ENCODE measurements at places on chromosomes 4 and X.

GRCh38 chr4:58606303-58606702 lies 1496.1 kb upstream of the IGFBP7 start:
- no peak for DNase-seq

DNA sequence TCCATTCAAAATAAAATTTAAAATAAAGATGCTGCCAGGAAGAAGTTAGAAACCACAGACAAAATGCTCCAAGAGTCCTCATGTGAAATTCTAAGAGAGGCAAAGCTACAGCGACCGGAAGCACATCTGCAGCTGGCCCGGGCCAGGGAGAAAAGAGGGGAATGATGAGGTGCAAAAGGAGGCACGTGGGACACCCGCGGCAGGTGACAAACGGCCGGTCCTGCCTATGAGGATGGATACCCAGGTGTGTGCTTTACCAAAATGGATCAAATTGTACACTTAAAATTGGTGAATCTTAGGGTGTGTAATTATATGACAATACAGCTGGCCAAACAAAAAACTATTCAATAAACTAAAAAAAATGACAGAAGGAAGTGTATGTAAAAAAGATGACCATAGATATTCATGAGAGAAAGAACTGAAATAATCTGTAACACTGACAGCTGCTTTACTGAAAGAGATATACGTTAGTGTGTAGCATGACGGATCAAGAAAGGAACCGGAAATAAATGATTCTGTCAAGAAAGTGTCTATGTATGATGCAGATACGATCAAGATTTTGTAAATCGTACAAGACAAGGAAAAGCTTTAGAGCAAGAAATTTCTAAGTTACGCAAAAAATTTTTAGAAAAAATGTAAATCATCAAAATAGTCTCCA lies 29.5 kb downstream of the PPP2R3B start:
- no peak for DNase-seq

DNA sequence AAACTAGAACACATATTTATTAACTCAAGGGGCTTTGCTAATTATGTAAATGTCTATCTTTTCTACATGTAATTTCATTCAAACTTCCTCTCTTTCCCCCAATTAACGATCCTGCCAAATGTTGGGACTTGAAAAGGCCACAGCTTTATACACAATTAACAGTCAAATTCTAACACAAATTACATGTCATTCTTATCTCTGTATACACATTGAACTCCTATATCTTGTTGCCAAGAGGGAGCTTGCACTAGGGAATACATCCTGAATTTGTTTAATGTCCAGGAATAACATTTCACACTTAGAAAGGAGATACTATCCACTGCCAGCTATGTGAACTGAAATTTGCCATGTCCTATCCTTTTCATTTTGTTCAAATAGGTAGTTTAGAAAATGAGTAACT lies 38.9 kb upstream of the MAB21L2 start:
- DNase-seq, result no peak

GRCh38 chrX:53223955-53224859 lies 800 bp downstream of the KDM5C start:
- peak; percentile 66 for DNase-seq

DNA sequence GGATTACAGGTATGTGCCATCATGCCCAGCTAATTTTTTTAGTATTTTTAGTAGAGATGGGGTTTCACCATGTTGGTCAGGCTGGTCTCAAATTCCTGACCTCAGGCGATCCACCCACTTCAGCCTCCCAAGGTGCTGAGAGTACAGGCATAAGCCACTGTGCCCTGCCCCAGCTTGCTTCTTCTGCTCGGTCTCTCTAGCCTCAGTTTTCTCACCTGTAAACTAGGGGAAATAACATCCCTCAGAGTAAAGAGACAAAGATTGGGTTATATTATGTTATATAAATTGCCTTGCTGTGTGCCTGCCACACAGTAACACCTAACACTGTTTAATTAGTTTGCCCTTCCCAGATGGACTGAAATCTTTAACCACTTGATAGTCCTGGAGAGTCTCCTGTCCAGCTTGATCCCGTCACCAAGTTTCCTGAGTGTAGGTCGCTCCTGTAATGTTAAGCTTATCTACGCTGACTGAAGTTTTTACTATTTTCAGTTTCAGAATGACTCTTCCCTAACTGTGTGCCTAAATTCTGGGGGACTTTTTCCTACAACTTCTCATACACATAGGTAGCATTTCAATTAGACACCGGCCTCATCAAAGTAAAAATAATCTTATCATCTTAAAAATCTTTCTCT lies 412.7 kb upstream of the TENM3 start:
- no peak for DNase-seq

GRCh38 chr4:85740431-85740861 lies 265.5 kb downstream of the ARHGAP24 start:
- DNase-seq, result no peak

DNA sequence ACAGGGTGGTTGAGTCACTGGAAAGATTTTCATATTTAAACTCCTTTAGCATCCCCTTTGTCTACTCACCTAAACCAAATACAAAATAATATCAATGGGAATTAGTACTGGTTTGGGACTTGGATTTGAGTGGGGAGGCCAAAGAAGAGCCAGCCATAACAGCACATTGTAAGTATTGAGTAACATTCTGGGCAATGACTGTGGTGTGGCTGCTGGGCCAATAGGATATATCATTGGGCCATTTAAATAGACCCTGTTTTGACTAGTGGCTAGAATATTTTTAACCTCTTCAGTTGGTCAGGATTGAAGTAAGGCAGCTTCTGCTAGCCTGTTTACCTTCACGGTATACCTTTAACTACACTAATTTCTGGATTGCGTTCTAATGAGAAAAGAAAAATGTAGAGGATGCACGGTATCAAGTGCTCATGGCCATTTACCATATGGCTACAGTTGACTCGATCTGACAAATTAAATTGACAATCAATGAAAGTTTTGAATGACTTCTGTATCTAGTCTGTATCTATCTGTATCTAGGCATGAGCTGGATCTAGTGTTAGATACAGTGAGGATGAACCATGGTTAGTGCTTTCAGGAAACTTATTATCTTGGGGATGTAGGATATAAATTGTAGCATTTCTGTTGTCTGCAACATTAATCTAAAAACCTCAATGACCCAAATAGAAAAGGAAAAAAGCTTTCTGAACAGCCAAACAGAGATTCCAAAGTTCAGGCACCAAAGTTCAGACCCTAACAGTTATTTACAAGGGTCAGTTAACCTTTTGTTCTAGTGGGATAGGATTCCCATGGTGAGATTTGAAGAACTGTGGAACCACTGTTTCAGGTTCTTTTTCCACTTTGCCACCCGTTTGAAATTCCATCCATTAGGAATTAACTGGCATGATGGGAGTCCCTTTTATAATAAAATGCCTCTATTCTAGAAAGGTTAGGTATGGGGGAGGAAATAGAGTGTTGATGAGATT lies 6.8 kb upstream of the ALB start:
- DNase-seq, result no peak

DNA sequence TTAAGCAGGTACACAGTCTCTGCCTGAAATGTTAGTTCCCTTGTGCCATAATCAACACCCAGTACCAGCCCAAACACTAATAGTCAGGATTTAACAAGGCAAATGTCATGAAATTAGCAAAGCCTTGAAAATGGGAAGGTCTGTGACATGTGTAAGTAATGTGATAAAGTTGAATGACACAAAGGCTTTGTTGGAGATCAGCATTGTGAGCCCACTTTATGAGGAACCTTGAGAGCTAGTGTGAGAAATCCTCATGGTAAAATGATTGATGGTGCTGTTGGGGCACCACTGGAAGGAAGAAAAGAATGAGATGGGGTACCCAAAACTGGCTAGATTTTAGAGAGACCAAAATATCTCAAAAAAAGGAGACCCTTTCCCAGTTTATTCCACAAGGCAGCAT lies 3.3 kb upstream of the LIN54 start:
- DNase-seq, result no peak

GRCh38 chr4:74038425-74039314 lies at the start of gene CXCL3:
Gene CXCL3, minus strand, starts transcription at chr4:74038689. Its CDS starts 78 bp downstream, at chr4:74038611.
- no peak for DNase-seq

DNA sequence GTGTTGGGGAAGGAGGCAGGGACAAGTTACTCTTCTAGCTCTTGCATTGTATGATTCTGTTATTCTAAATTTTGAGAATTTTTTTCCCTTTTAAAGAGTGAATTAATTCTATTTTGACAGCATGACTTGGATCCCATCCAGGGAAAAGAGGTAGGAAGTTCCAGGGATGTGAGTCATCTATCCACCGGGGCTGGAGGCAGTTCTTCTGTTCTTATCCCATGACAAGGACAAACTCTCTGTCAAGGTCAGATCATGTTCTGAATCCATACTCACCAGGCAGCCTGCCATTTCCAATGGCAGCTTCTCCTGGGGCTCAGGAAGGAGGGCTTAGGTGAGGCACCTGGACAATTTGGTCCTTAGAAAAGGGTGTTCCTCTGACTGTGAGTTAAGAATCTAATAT lies 132.0 kb upstream of the MED14 start:
- DNase-seq, result no peak

DNA sequence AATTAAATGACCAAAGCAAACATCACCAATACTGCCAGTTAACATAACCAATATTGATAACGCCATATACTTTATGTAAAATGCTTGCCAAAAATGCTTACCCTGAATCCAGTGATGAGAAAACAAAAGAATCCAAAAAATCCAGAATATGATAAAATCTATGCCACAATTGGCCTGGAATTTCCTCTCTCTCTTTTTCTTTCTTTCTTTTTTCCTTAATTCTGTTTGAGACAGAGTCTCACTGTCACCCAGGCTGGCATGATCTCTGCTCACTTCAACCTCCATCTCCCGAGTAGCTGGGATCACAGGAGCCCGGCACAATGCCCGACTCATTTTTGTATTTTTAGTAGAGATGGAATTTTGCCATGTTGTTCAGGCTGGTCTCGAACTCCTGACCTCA lies 9.8 kb upstream of the SLC7A11 start:
- no peak for DNase-seq

DNA sequence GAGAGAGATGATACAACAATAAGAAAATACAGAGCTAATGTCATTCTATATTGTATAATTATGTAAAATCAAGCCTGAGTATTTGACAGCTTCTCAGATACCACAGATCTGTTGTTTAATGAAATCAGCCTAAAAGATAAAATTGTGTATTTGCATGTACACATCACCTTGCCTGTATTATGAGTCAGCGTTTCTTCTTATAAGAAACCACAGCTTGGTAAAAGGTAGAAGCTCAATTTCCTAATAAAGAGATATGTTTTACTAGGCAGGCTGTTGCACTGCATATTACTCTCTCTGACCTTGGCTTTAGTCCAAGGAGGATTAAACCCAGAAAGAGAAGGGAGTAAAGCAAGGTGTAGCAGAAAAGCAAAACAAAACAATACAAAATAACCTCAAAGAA lies 121.3 kb downstream of the PPARGC1A start:
- DNase-seq, result no peak

DNA sequence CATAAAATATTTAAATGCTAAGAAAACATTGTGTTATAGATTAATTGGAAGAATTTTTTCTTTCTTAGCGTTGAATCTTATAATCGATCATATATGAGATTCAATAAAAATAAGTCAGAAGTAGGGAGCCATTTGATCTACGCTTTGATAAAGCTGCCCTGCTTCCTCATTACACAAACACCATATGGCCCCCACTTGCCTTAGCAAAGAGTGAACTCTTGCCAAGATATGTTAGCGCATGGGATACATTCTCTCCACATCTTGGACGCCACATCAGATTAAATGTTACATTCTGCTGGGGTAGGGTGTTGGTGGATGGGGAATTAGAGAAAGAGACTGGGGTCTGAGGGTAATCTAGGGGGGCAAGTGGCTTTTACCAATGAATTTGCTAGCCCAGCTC lies 207.7 kb upstream of the MID1 start:
- no peak for DNase-seq

DNA sequence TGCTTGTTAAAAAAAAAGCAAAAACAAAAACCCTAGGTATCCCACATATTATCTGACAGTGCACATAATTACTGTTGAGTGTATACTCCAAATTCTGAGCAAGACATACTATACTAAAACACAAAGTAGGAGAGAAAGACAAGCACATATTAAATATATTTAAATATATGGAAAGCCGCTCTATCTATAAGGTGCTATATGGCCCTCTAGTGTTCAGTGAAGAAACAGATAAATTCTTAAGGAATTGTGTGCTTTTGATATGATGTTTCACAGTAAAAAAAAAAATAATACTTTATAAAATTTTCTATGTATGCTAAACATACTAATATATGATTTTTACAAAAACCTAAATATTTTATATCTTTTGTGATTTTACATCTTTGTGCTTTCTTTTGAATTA lies 137.8 kb downstream of the FBXW7 start:
- no peak for DNase-seq

DNA sequence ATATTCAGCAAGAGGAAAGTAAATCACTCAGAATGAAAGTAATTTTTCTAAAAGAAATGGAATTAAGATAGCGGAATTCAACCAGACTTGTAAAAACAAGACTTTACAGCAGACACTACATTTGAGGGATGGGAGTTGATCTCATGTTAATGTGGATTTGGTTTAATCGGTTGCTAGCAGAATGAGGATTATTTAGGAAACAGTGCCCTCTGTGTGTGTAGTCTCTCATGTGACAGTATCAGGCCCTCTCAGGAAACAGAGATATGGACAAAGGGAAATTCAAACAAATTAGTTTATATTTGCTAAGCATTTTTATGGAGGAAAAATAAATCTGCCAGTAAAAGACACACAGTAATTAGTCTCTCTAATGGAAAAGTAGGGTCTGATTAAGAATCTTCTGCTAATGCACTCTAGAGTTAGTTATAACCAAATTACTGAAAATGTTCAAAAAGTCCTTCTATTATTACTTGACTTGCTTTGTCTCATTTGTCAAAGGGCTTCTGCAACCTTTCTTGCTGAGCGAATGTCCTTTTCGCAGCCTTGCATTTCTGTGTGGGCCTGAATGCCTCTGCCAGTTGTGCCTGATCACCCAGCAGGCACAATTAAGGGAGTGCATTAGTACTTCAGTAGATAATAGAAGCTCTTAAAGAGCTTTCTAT lies 1282.3 kb upstream of the TENM3 start:
- no peak for DNase-seq

GRCh38 chr4:81405900-81406401 lies 65.8 kb downstream of the RASGEF1B start:
- no peak for DNase-seq

DNA sequence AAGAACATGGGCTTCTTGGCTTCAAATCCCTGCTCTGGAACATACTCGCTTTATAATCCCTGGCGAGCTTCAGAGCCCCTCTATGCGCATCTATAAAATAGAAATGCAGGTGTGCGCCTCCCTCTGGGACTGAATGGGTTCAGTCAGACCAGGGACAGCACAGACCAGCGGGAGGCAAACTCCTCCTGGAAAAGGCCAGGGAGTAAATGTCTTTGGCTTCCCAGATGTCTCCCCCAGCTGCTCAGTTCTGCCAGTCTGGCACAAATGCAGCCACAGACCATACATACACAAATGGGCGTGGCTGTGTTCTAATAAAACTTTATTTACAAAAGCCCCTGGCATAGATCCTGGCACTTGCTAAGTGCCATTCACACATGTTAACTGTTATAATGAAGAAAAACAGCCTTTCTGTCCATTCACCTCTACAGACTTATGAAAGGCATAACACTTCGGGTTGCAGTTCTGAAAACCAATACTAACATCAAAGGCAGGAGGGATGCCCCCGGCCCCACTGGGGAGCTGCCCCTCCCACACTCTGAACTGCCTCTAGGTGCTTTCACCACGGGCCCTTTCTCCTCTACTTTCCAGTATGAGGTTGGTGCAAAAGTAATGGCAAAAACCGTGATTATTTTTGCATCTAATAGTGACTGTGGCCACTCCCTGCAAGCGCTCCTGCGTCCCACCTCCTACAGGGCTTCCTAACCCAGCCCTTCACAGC lies 4.6 kb downstream of the JAKMIP1 start:
- DNase-seq, result no peak

GRCh38 chrX:69603566-69604194 lies 12.2 kb upstream of the EDA start:
- no peak for DNase-seq

- DNase-seq, result no peak
Observed at GRCh38 chr4:16765546-16765945, 132.9 kb downstream of the LDB2 start.
